ENCODE measurements at places on chromosomes 7 and 10.

- DNase-seq: peak; percentile 71
Measured at GRCh38 chr10:119206603-119207365, 587 bp upstream of the GRK5 start.

GRCh38 chr10:115826396-115826795 is 446.6 kb downstream of the GFRA1 start:
- peak; percentile 13 for DNase-seq

DNA sequence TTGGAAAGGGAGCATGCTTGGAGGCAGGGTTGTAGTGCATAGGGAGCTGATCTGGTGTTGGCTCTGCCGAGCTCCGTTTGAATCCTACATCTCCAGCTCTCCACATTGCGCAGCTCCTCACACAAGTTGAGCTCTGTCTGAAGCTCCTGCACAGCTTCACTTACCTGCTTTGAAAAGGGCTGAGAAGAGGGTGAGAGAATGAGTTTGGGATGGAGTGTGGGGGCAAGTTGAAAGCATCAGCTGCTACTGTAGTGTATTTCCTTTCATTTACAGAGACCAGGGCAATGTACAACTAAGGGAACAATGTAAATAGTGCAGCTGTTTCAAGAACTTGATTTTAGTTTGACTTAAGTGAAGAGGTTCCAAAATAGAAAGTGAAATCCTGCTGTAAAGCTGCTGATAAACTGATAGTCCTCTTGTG is 88.5 kb downstream of the VTI1A start:
- no peak for DNase-seq

- DNase-seq: no peak
Measured at GRCh38 chr7:127512663-127513062, 72.7 kb downstream of the GCC1 start.

GRCh38 chr10:116654816-116655215 is 34.1 kb downstream of the PNLIPRP2 start:
- DNase-seq: no peak

GRCh38 chr7:79529881-79530235 is 76.4 kb upstream of the MAGI2 start:
- DNase-seq: peak; percentile 9

Data from fibroblast of skin of back (primary cell).